ENCODE measurements at places on chromosomes 11 and 22.

GRCh38 chr22:45475851-45476514, 26.7 kb upstream of the FBLN1 start:
- no peak for DNase-seq

- no peak for DNase-seq
Observed at GRCh38 chr11:18669711-18670110, 28.9 kb upstream of the TMEM86A start.

- DNase-seq = peak; percentile 48
Observed at GRCh38 chr11:65352783-65353182, 1.8 kb upstream of the TIGD3 start.

DNA sequence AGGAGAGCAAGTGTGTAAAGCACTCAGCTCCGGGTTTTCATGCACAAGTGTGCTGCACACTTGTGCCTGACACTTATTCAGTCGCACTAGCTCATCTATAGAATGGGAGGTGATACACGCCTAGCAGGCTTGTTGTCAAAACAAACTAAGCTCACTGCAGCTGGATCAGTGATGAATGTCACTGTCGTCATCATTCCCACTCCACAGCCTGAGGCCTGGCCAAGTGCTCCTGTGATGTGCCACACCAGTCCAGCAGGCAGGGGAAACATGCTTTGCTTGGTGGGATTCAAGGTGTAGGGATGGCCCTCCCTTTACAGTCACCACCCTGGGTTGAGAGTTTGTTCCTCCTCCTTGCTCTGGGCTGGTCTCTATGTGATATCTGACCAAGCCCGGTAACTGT, 6.8 kb downstream of the MPST start:
- DNase-seq = no peak

GRCh38 chr11:2687223-2687530, 12.6 kb downstream of the KCNQ1OT1 start:
- no peak for DNase-seq

DNA sequence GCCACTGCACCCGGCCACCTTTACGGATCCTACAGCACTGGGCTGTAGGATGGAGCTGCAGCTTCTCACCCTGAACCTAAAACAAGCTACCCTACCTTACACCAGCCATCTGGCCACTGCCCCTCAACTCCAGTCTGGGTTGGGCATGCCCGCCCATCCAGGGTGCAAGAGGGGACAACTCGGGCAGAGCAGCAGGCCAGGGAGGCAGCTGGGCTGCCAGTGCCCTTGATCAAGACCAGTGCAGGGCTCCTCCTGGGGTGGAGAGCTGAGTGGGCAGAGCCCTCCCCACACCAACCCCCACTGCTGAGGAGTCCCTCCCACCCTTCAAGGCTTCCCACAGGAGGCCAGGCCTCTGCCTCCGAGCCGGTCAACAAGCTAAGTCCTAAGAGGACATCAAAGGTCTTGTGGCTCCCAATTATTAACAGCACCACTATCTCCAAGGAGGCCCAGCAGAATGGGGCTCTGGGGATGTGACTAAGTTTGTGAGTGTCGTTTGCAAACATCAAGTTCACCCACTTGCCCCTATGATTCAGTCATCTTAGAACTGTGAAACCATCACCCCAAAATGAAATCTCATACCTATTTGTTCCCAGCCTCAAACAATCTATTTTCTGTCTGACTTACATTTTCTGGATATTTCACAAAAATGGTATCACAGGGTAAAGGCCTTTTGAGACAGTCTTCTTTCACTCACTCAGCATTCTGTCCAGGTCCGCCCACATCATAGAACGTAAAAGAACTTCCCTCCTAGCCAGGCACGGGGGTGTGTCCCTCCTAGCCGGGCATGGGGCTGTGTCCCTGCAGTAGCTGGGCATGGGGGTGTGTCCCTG, 11.0 kb downstream of the GATD1 start:
- DNase-seq = no peak

DNA sequence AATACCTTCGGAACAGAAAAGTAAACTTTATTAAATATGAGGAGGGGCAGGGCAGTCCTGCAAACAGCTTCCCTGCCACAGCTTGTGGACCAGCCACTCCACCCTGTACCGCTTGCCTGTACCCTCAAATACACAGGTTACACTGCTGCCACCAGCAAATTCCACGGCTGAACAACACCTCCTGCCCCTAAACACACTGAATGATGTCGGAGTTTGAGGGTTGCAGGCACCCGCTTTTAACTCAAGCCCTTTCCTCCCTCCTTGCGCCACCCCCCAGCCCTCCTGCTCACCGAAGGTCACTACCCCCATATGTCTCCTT, 4.0 kb downstream of the VSIG2 start:
- no peak for DNase-seq

DNA sequence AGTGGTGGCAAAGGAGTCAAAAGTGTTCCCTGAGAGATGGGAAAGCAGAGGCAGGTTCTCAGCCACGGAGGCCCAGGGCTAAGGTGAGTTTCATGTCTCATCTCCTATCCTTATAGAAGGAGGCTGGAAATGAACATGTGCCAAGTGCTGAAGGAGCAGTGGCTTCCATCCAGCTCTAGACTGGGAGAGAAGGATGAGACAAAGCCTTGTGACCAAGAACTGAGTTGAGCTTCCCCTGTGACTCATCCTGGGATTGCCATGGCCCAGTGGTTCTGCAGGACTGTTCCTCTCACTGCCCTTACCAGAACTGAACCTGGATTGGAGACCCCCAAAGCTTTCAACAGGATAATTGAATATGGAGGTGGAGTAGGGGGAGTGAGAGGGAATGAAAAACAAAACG, 16.7 kb upstream of the OR9Q1 start:
- no peak for DNase-seq

DNA sequence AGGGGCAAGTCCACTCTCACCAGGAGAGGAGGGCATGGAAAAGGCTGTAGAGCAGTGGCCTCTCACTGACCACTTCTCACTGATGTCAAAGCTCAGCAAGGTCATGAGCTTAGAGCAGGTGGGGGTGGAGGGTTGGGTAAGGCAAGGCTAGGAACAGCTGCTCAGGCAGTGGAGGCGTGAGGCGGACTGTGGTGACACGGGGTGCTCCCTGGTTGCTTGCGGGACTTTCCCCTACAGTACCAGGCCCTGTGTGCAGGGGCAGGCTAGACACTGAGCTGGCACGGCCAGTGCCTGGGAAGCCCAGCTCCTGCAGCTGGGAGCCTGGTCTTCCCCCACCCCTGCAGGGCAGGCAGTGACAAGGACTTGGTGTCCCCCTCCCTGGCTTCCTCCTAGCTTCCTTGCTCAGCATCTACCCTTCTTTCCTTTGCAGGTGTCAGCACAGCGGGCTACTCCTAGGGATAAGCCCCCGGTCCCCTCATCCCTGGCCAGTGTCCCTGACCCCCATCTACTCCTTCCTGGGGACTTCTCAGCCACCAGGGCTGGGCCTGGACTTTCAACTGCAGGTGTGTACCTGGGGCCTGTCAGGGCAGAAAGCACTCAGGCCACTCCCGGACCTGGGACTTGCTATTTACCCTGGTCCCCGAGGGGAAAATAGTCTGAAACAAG, 45.6 kb downstream of the PISD start:
- DNase-seq = no peak

- no peak for DNase-seq
Observed at GRCh38 chr11:32427935-32428664, 7.2 kb downstream of the WT1 start.

DNA sequence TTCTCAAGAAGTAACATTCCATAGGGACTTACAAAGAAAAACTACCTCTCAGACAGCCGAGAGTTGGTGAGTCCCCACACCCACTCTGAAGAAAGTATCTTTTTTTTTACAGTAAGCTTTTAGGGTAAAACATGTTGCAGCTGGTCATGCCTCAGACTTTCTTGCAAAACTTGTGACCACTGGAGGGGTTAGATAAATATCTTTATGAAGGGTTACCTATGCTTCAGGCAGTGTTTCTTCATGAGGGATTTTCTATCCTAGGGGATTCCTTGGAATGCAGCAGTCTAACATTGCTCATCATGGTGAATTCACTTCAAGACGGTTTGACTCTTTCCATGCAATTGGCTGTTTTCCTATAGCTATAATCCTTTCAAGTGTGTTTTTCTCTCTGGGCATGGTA, 20.8 kb upstream of the SNX19 start:
- DNase-seq = peak; percentile 31

DNA sequence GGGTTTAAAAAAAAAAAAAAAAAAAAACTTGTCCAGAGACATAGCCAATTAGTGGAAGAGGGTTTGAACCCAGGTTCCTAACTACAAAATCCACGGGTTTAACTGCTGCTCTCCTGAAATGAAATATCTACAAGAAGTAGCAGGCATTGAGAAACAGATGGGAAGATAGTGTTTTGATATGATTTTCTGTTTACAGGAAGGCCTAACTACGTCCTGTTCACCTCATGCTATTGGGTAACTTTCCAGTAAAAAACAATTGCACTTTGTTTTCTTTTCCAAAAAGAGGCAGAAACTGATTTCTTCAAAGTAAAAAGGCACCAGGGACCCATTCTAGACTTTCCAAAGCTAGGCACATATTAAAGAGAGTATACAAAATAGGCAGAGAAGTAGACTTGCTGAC, 5.9 kb upstream of the C11orf91 start:
- DNase-seq = peak; percentile 44

DNA sequence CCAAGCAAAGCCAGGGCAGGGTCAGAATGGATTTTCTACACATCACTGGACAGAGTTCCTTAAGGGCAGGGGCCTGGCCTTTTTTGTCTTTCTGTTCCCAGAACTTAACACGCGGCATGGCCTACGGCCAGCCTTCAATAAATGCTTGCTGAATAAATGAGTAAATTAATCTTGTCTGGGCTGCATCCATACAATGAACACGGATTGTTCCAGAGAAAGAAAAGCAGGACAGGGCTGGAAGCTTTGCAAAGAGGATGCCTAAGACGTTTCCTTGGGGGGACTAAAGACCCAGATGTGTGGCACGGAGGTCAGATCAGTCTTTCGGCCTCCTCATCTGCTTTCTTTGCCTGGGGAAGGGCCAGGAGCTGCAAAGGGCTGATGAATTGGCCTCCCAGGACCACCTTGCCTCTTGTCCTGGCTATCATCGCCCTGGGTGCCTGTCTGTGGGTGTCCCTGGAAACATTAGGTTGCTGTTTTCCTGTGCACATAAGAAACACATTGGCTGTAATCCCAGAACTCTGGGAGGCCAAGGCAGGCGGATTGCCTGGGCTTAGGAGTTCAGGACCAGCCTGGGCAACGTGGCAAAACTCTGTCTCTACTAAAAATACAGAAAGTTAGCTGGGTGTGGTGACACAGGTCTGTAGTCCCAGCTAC, 20.8 kb upstream of the RFPL3 start:
- no peak for DNase-seq

- no peak for DNase-seq
Observed at GRCh38 chr22:19779685-19780268, 19.2 kb downstream of the TBX1 start.

DNA sequence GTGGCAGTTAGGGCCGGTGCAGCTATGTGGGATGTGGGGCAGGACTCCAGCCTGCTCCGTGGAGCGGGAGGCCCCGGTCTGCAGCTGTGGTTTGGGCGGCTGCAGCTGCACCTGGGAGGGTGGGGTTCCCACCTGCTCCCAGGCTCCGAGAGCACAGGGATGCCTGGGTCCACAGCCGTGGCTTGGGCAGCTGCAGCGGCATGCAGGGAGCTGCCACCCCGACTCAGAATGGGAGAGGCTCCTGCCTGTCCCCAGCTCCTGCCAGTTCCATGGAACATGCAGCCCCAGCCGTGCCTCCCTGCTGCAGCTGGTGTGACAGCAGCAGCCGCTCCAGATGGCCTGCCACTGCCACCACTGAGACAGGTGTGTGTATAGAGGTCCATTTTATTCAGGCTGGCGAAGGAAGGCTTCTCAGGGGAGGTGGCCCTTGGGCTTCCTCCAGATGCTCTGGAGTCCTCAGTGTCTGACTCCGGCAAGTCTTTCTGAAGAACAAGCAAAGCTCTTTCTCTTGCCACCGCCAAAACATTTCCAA, 21.8 kb upstream of the UPK3A start:
- DNase-seq = no peak

DNA sequence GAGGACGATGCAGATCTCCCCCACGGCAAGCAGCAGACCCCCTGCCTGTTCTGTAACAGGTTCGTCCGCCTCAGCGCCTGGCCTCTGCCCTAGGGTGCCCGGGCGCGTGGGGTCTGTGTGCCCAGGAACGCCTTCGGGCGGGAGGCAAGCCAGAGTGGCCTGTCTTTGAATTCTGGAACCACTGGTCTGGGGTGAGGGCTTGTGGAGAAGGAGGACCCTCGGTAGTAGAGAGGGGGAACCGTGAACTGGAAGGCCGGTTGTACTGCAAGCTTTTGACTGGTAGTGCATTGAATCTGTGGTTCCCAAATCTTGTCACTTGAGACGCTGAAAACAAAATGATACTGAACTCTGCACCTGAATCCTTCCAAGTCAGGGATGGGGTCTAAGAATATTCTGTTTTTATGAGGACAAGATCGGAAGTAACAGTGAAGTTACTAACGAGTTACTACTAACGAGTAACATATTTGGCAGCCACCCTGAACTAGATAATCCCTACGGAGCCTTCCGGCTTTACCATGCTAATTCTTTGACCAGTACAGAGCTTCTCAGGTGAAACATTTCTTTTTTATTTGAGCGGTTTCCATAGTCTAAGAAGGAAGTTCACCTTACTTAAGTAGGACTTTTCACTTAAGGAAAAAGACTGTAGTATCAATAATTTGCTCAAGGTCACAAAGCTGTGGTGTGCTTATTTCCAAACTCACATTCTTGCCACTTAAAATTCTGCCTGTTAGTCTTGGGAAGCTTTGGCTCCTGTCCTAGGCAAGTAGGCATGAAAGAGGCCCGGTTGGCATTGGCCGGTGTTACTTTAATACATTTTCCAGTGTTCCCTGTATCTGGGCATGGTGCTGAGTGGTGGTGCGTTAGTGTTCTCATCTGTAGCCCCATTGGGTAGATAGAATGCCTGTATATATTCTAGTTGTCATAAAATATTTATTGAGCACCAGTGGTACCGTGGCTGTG, 860 bp downstream of the PRMT3 start:
- peak; percentile 39 for DNase-seq

GRCh38 chr11:61080526-61080925, 21.8 kb upstream of the CD5 start:
- no peak for DNase-seq
